ENCODE measurements at places on chromosomes 11 and 22.

DNA sequence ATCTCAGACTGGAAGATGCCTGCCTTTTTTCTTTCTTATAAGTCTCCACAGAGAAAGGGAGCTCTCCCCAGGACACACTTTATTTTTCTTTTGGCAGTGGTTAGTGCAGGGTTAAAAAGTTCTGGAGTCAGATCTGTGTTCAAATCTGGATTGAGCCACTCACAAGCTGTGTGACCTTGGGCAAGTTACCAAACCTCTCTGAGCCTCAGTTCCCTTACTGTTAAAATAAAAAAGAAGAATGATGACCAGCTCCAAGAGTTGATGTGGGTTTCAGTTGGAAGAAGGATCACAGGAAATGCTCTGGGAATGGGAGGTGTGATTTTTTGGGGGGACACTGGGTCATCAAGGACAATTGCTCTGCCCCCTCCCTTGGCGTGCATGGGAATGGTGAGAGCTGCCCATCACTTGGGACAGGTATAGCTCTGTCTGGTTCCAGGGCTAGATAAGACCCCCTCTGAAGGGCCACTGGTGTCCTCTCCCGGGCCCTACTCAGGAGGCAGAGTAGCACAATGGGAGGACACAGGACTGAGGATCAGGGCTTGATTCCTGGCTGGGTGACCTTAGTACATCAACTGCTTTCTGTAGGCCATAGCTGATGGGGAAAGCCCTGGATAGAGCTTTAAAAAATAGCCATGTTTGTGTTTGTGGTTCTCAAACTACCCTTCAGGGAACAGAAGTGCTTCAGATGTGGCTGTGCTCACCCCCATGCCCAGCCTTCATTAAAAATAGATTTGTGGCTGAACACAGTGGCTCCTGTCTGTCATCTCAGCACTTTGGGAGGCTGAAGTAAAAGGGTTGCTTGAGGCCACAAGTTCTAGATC is 228.3 kb downstream of the MIAT start:
- DNase-seq = no peak

GRCh38 chr11:46121724-46122477 is 647 bp upstream of the PHF21A start:
- peak; percentile 82 for DNase-seq

DNA sequence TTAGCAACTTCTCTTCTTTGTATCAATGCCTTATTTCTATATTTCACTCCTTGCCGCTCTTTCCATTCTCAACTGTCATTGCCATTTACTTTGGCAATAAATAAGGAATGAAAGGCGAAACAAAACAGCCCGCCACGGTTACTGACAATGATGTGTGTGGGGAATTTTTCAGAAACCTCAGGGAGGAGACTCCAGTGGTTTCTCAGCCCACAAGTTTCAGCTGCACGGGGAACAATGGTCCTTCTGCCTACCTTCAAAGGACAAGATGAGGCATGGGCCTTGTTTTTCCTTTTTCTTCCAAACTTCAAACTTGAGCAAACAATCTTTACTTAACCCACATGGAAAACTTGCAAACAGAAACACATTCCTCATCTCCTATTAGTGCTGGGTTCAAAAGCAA is 409.4 kb downstream of the METTL15 start:
- DNase-seq = no peak

- peak; percentile 76 for DNase-seq
Measured at GRCh38 chr22:22207845-22208564, 36.6 kb upstream of the VPREB1 start.

- DNase-seq = no peak
Measured at GRCh38 chr11:103380031-103380430, 270.8 kb downstream of the DYNC2H1 start.

GRCh38 chr11:111135101-111135500 is 110.4 kb upstream of the POU2AF2 start:
- no peak for DNase-seq

- DNase-seq = no peak
Measured at GRCh38 chr11:75356613-75357012, 5.2 kb upstream of the ARRB1 start.

- DNase-seq = no peak
Measured at GRCh38 chr11:122814401-122814800, 23.9 kb upstream of the CRTAM start.

DNA sequence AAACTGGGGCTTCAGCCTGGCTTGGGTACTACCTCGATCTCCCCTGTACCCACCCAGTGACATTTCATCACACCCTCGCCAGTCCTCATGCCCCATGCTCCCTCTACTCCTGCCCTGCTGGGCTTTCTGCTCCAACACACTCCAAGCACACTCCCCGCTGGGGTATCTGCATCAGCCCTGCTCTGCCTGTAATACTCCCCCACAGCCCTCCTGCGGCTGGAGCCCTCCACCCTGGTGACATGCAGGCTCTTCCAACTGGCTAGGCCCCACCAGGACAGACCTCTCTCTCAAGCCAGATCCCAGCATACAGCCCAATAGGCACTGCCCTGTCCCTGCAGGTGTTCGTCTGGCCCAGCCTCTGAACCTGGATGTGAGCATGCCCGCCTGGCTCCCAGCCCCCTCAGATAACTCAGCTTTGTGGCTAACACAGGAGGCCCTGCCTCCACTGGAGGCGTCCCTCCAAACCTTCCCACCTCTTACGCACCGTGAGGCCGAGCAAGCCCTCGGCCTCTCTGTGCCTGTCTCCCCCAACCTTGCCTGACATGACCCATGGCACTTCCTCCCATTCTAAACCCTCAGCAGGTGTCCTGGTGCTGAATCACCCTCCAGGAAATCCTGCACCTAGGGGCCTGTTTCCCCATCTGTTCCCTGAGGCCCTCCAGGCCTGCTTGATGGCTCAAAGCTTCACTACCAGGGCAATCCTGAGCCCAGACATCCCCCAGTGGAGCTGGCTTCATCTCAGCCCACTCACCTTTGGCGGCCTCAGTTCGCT is 33.5 kb upstream of the TXNRD2 start:
- DNase-seq = peak; percentile 70

- no peak for DNase-seq
Measured at GRCh38 chr22:49975543-49976389, 15.2 kb downstream of the PIM3 start.

GRCh38 chr11:70122490-70123198 is 44.5 kb downstream of the ANO1 start:
- DNase-seq = no peak

DNA sequence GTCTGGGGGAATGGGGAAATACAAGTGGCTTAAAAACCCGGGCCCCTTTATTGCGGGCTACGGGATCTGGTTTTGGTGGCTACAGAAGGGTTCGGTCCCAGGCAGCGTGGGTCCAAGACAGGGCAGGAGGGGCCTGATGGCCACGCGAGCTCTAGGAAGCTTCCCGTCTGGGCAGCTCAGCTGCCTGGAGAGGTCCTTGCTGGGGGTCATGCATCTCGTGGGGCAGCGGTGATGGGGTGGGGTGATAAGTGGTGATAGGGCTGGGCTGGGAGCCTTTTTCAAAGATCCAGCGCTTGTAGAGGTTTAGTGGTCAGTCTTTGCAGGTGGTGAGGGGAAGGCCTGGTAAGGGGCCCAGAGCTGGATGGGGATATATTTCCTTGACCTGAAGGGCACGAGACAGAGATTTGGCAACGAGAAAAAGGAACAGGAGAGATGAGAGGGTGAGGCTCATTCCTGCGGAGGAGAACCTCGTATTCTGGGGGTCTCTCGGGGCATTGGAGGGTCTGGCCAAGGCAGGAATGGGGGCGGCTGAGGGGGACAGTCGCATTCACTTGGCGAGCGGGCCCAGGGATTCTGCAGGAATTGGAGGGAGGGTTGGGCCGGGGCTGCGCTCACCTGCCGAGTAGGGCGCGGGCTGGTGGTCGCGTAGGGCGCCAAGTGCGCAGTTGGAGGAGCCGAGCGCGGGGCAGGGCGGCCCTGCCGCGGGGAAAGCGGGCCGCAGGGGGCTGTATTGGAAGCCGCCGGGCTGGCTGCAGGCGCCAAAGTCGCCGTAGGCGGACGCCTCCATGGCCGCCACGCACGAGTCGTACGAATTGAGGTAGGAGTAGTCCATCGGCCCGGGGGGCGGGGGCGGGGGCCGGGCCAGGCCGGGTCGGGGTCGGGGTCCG is 560 bp downstream of the PHOX2A start:
- DNase-seq = no peak

GRCh38 chr11:101881586-101881985 is 33.2 kb upstream of the CEP126 start:
- no peak for DNase-seq

DNA sequence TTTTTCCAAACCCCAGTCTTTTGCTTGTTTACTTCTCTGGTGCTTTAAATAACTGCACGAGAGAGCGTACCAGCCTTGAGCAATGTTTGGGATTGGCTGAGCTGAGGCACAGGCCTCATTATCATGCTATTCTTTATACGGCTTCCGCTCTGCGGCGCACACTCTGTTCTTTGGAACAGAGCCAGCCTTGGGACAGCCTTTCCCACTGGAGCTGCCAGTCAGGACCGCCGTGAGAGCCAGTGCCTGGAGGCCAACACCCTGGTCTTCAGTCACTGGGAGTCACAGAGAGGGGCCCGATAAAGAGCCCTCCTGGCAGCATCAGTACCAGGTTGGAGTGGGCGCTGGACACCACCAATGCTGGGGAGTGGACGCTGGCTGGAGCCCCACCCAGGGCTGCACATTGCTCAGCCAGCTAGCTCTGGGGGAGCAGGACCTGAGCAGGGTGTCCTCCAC is 125.6 kb downstream of the BCR start:
- DNase-seq = no peak

GRCh38 chr11:48263423-48263911 is at the start of gene OR4X1:
OR4X1 (plus strand) TSS chr11:48263861; CDS start chr11:48263861, 0 bp downstream.
- DNase-seq = no peak

DNA sequence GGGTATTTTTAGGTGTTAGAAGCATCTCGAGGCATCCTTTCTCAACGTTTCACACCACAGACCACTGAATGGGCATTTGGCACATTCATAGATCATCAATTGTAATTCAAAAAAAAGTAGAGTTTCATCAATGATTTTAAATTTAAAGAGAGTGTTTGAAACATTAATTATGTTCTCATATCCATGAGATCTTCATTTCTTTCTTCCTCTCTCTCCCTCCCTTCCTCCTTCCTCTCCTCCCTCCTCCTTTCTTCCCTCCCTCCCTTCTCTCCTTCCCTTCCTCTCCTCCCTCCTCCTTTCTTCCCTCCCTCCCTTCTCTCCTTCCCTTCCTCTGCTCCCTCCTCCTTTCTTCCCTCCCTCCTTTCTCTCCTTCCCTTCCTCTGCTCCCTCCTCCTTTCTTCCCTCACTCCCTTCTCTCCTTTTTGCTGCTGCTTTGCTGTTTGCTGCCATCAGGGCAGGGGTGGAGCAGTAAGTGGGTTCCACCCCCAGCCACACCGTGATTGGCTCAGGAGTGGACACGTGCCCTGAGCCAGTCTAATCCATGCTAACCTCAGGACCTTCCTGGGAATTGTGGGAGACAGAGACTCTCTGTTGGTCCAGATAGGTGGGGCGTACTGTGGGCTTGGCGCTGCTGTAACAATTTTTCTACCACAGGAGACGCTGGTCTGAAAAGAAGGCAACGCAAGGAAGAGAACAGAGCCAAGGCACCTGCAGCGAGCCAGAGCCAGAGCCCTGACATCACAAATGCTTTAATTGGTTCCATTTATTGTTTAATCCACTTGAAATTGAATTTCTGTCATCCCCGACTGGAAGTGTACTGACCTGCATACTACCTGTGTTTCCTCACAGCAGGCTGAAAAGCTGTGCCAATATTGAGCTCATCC is 33.7 kb upstream of the APOBEC3A start:
- DNase-seq = peak; percentile 87

- DNase-seq = no peak
Measured at GRCh38 chr11:11975201-11976092, 33.0 kb downstream of the DKK3 start.

DNA sequence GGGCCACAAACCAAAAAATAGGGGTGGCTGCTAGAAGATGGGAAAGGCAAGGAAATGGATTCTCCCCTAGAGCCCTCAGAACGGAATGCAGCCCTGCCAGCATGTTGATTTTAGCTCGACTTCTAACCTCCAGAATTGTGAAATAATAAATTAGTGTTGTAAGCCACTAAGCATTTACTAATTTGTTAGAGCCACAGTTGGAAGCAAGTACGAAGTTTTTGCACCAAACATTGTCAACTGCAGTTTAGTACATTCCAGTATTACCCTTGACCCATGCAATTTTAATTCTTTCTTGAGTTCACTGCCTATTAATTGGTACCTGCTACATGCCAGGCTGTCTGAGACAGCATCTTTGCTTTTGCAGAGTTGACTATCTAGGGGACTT is 32.2 kb downstream of the PARVA start:
- DNase-seq = no peak

- DNase-seq = peak; percentile 74
Measured at GRCh38 chr11:76391021-76391420, 9.9 kb downstream of the GVQW3 start.

- DNase-seq = no peak
Measured at GRCh38 chr11:134024420-134025081, 44.3 kb upstream of the JAM3 start.

- DNase-seq = no peak
Measured at GRCh38 chr22:40279017-40279416, 67.3 kb upstream of the ADSL start.
